ENCODE measurements at places on chromosomes 13 and 19.

DNA sequence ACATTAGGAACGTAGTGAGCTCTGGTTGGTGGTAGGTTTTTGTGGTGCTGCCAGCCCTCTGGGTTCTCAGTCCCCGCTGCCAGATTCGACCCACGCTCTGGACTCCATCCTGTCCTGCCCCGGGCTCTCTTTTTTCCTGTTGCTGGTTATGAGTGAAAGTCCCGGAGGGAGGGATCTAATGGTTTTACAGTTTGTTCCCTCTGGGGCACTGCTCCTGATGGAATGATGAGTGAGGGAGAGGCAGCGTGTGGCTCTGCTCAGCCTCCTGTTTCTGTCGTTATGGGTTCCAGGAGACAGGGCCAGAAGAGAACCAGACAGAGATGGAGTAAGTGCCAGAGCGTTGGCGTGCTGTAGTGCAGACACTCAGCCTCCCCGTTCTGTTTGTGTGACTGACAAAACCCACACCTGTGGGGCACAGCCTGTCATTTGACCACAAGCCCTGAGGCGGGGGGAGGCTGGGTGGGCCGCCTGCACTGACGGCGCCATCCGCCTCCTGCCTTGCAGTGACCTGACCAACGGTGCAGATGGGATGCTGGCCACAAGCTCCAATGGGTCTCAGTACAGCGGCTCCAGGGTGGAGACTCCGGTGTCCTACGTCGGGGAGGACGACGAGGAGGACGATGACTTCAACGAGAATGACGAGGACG, 18.3 kb downstream of the ATP4B start:
- H3K4me1 ChIP-seq: no peaks in the 10 kb centered on the region
- DNase-seq: peak; percentile 38
- H3K27ac ChIP-seq: no peak overlapping the region
- H3K36me3 ChIP-seq: peaks cover 23% of the 10 kb centered on the region
- no peak overlapping the region for H3K4me3 ChIP-seq

- no peak overlapping the region for H3K27ac ChIP-seq
- no peaks in the 10 kb centered on the region for H3K36me3 ChIP-seq
- no peaks in the 10 kb centered on the region for H3K27me3 ChIP-seq
- H3K4me1 ChIP-seq: peaks cover 7% of the 10 kb centered on the region
Measured at GRCh38 chr13:36362251-36362650, 16.1 kb upstream of the SPART start.

DNA sequence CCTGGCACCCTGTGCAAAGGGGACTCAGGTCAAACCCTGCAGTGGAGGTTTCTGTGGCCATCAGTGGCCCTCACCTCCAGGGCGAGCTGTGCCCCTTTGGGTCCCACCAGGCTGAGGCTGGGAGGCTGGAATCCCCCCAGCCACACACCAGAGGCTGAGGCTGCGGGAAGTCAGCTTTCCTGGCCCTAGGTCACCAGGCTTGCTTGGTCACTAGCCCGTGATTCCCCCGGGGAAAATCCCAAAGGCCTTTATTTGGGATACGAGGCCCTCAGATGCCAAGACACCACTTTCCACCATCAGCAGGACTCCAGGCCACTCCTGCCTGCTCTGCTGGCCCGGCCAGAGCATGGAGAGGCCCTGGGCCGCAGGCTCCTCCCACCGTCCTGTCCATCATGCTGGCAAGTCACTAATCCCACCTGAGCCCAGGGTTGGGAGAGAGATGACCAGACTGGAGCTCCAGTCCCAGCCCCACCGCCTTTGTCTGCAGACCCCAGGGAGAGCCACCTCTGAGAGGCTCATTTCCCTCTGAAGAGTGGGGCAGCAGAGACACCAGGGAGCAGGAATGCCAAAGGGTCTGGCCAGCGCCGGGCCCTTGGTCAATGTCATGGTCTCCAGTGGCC, 4.7 kb downstream of the NKPD1 start:
- no peaks in the 10 kb centered on the region for H3K27me3 ChIP-seq
- DNase-seq: no peak
- H3K36me3 ChIP-seq: no peaks in the 10 kb centered on the region
- H3K4me1 ChIP-seq: peaks cover 6% of the 10 kb centered on the region
- no peak overlapping the region for H3K4me3 ChIP-seq

DNA sequence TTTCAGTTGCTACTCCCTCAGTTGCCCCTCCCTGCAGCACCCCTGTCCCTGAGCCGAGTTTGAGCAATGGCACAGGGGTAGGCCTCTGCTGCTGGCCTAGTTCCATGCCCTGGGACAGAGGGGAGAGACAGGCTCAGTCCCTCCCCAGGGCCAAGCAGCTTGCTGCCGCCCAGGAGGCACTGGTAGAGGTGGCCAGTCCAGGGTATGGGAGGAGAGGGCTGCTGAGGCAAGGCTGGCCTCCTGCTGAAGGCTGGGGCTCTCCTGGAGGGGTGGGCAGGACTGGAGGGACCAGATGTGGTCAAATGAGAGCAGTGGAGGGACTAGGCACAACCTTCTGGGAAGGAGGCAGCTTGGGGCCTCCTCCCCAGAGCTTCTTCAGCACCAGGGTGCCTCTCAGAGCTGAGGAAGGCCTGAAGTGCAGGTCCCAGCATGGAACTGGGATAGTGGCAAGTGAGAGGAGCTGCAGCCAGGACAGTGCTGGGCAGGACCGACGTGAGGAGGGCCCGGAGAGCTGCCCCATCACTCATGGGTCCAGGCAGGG, 29.8 kb upstream of the VSTM2B start:
- H3K36me3 ChIP-seq: no peaks in the 10 kb centered on the region
- H3K4me3 ChIP-seq: no peak overlapping the region
- H3K27me3 ChIP-seq: no peaks in the 10 kb centered on the region
- H3K27ac ChIP-seq: no peak overlapping the region
- H3K4me1 ChIP-seq: no peaks in the 10 kb centered on the region

DNA sequence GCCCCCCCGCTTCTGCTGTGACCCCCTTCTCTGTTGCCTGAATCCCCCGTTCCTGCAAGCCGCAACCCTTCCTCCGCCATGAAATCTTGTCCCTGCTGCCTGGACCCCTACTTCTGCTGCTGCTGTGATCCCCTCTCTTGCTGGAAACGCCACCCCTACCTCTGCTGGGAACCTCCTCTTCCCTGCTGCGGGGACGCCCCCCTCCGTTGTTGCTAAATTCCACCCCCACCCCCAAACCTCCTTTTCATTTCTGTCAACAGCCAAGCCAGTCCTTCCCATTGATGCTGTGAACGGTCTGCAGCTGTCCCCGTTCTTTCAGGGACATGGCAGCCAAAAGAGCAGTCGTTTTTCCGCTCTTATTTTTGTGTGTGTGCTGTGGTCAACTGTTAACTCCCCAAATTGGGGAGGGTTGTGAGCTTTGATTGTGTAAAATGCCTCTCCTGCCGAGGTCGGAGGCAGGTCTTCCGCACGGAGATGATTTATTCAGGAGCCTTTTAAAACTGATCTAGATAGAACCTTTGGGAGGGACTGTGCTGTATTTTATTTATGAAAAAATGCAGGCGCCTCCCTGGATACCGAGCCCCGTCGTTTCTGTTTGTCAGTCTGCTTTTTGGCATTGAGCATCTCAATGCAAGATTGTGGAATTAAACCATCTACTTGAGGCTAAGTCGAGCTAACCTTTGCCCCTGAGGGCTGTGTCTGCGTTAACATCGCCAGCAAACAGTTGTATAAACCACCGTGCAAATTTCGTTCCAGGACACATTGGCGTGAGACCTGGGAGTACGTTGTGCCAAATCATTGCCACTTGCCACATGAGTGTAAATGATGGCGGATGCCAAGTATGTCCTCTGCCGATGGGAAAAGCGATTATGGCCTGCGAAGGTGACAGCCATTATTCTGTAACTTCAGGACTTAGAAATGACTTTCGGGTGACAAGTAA, 27.9 kb upstream of the NDUFS7 start:
- peak; percentile 60 for DNase-seq
- peak overlapping the region; percentile 57 for H3K27ac ChIP-seq
- peaks cover 8% of the 10 kb centered on the region for H3K36me3 ChIP-seq
- peaks cover 21% of the 10 kb centered on the region for H3K4me1 ChIP-seq
- H3K27me3 ChIP-seq: no peaks in the 10 kb centered on the region

GRCh38 chr19:12265921-12266704, 28.6 kb downstream of the ZNF44 start:
- no peak overlapping the region for H3K4me3 ChIP-seq
- no peaks in the 10 kb centered on the region for H3K27me3 ChIP-seq
- no peak for DNase-seq
- peaks cover 20% of the 10 kb centered on the region for H3K36me3 ChIP-seq

DNA sequence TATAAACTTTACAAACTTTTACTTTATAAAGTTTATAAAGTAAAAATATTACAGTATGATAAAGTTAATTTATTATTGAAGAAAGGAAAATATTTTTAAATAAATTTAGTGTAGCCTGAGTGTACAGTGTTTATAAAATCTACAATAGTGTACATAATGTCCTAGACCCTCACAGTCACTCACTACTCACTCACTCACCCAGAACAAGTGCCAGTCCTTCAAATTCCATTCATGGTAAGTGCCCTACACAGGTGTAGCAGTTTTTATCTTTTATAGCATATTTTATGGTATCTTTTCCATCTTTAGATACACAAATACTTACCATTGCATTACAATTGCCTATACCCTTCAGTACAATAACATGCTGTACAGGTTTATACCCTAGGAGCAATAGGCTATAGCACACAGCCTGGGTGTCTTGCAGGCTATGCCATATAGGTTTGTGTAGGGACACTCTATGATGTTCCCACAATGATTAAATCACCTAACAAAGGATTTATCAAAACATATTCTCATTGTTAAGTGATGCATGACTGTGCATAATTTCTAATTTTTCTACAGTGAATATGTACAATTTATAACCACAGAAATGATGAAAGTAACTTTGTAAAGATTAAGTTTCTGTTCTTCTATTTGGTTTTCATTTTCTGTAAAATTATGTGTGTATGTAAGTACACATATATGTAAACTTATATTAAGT, 98.0 kb downstream of the SPRY2 start:
- no peak overlapping the region for H3K4me3 ChIP-seq
- H3K27ac ChIP-seq: no peak overlapping the region
- H3K27me3 ChIP-seq: no peaks in the 10 kb centered on the region
- H3K36me3 ChIP-seq: no peaks in the 10 kb centered on the region
- no peaks in the 10 kb centered on the region for H3K4me1 ChIP-seq

- no peaks in the 10 kb centered on the region for H3K27me3 ChIP-seq
- no peak overlapping the region for H3K4me3 ChIP-seq
- H3K36me3 ChIP-seq: no peaks in the 10 kb centered on the region
- no peaks in the 10 kb centered on the region for H3K4me1 ChIP-seq
Measured at GRCh38 chr13:83681547-83681946, 200.7 kb downstream of the SLITRK1 start.

DNA sequence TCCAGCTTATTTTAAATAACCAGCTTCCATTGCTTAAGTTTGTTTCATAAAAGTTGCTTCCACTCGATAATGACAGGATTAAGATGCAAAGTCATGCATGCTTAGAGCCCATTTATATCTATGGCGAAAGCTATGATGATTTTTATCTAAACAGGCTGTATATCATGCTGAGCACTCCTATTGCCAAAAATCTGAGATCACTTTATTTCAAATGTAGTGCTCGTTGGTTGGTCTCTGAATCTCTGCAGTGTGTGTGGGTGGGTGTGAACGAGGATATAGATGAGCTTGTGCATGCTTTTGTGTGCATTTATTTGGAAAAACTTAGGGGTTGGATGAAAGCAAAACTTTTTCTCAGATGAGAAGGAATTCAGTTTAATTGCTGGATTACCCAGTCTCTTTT, 27.0 kb upstream of the ARGLU1 start:
- no peaks in the 10 kb centered on the region for H3K4me1 ChIP-seq
- no peak overlapping the region for H3K27ac ChIP-seq
- no peak for DNase-seq
- no peak overlapping the region for H3K4me3 ChIP-seq
- no peaks in the 10 kb centered on the region for H3K36me3 ChIP-seq

GRCh38 chr13:73074014-73074413, 15.2 kb downstream of the KLF5 start:
- DNase-seq: no peak
- peaks cover 10% of the 10 kb centered on the region for H3K36me3 ChIP-seq
- no peak overlapping the region for H3K4me3 ChIP-seq
- H3K4me1 ChIP-seq: peaks cover 6% of the 10 kb centered on the region
- no peaks in the 10 kb centered on the region for H3K27me3 ChIP-seq

- H3K27me3 ChIP-seq: no peaks in the 10 kb centered on the region
- DNase-seq: no peak
- no peak overlapping the region for H3K27ac ChIP-seq
- no peaks in the 10 kb centered on the region for H3K36me3 ChIP-seq
- peak overlapping the region; percentile 71 for H3K4me3 ChIP-seq
- H3K4me1 ChIP-seq: 0 out of 2 replicates have a peak, but pooled peaks cover 3% of the 10 kb centered on the region
Measured at GRCh38 chr19:42402376-42403116, 12.4 kb upstream of the CNFN start.

GRCh38 chr19:3944018-3944721, 11.3 kb downstream of the NMRK2 start:
- H3K27ac ChIP-seq: no peak overlapping the region
- DNase-seq: no peak
- H3K4me1 ChIP-seq: no peaks in the 10 kb centered on the region
- H3K27me3 ChIP-seq: no peaks in the 10 kb centered on the region

- no peaks in the 10 kb centered on the region for H3K4me1 ChIP-seq
- H3K27me3 ChIP-seq: no peaks in the 10 kb centered on the region
Measured at GRCh38 chr13:105345730-105346129, 1189.7 kb downstream of the EFNB2 start.
